ENCODE measurements at places on chromosomes 11 and 22. TPM values are rescaled to one million over a fixed set of nuclear protein-coding genes. Genes with fewer than 3 reads are reported as not detected.

DNA sequence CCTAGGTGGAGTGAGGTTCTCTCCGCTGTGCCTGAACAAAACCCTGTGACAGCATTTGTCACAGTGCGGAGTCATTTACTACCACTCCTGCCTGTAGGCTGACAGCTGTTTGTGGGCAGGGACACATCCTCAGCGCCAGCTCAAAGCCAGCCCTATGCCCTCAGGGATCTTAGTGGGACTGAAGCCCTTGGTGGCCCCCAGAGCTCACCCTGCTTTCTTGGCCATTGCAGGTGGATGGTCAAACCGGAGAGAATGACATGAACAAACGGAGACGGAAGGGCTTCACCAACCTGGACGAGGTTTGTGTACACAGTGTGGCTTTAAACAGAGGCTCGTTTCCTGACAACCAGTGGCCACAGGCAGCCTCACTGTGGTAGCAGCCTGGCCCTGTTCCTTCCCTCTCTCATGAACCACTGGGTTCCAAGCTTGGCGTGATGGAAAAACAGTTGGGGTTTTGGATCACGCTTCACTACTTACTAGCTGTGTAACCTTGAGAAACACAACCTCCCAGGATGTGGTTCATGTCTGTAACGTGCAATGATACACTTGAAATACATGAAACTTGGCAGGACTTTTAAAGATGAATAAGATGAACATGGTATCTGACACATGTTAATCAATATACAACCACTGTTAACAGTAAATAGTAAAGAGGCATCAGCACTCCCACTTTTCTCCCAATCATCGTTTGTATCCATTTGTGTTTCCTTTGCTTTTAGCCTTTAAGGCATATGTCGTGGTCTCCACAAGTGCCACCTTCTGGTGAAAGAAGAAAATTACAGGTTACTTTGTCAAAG, 125.8 kb downstream of the MICAL2 start:
- peaks cover 31% of the 10 kb centered on the region for H3K36me3 ChIP-seq
- H3K4me3 ChIP-seq: peak overlapping the region; percentile 66
- DNase-seq: peak; percentile 66
- peaks cover 23% of the 10 kb centered on the region for H3K4me1 ChIP-seq

DNA sequence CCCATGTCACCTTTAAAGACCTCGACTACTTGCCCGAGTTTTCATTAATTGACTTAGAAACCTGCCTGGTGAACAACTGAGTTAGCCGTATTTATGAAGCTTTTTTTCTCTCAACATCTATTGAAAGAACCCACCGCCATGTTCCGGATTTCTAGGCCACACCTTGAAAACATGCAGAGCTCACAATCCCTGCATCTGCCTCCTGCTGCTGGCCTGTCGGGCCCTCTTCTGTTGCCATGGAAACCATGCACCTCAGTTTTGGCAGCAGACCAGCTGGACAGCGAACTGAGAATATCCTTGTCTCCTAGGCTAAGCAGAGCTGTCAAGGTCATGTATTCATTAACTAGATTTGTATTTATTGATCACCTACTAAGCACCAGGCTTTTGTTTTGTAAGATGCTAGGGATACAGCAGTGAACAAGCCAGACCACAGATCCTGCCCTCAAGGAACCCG, 4.3 kb upstream of the PATZ1 start:
- no peak for DNase-seq
- peaks cover 2% of the 10 kb centered on the region for H3K27me3 ChIP-seq
- peaks cover 5% of the 10 kb centered on the region for H3K4me1 ChIP-seq
- no peak overlapping the region for H3K27ac ChIP-seq
- H3K36me3 ChIP-seq: no peaks in the 10 kb centered on the region
- no peak overlapping the region for H3K4me3 ChIP-seq

DNA sequence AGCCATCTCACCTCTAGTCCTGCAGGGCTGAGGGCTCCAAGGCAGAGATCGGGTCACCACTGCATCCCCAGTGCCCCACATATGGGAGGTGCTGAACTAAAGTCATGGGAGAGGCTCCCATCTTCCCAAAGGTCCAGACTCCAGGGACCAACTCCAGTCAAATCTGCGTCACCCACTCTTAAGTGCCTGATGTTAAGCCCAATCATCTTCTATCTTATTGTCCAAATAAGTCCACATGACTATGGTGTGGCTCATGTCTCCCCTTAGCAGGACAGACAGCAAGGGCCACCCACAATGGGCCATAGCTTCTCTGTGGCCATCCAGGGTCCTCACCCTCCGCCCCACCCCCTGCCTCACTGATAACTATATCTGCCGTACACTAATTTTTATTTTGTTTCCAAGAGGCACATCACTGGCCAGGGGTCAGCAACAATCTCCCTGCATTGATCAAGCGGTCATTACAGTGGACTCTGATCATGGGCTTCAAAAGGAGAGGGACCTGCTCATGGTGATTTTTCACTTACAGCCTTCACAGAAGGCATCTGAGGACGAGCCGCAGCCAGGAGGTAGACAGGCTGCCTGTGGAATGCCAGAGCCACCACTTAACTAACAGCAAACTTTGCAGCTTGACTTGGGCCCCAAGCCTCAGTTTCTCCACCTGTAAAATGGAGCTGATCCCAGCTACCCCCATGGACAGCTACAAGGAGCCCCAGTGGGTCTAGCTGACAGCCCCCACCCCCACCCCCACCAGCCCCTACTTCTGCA, 23.3 kb downstream of the MYH9 start:
- H3K4me3 ChIP-seq: peak overlapping the region; percentile 74
- H3K4me1 ChIP-seq: peaks cover 84% of the 10 kb centered on the region
- peak overlapping the region; percentile 88 for H3K27ac ChIP-seq
- DNase-seq: no peak
- H3K27me3 ChIP-seq: no peaks in the 10 kb centered on the region

- peak; percentile 37 for DNase-seq
- no peak overlapping the region for H3K27ac ChIP-seq
- H3K36me3 ChIP-seq: no peaks in the 10 kb centered on the region
- peaks cover 58% of the 10 kb centered on the region for H3K27me3 ChIP-seq
Measured at GRCh38 chr11:120564573-120565311, 53.2 kb downstream of the GRIK4 start.

DNA sequence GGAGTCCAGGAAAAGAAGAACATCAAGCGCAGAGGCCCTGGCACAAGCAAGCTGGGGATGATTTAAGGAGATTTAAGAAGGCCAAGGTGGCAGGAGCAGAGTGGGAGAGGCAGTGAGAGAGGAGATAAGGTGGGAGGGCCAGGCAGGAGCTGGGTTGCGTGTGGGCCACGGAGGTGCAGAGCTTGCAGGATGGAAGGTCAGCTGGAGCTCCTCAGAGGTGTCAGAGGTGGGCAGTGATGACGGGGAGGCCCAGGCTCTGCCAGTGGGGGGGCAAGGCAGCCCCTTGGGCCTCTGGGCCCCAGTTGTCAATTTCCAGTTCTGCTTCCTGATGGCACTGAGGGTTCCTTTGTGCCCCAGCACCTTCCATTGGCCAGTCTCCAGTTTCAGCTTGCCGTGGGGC, 6.5 kb downstream of the FRMD8 start:
- peak overlapping the region; percentile 52 for H3K27ac ChIP-seq
- peaks cover 17% of the 10 kb centered on the region for H3K36me3 ChIP-seq
- H3K4me3 ChIP-seq: no peak overlapping the region

DNA sequence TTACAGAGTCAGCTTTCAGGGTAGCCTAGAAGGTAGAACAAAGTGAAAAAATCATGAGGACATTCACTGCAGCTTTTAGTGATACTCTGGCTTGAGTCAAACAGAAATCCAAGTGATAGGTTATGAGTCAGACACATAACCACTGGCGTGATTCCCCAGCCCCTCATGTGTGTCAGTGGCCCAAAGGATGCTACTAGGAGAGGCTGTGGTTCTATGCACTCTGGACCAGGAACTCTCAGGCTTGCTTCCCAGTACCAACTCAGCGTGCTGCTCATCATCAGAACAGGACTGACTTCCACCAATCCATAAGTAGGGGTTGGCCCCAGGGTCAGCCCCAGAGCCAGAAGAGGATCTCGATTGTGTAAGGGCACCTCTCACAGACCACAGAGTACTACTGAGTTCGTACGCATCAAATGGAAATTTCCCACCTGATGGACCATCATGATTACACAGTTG, 116.8 kb downstream of the MED15 start:
- H3K36me3 ChIP-seq: no peaks in the 10 kb centered on the region
- H3K27ac ChIP-seq: no peak overlapping the region
- H3K27me3 ChIP-seq: peaks cover 12% of the 10 kb centered on the region
- DNase-seq: no peak
- no peak overlapping the region for H3K4me3 ChIP-seq

- no peaks in the 10 kb centered on the region for H3K36me3 ChIP-seq
- no peak for DNase-seq
- H3K4me1 ChIP-seq: no peaks in the 10 kb centered on the region
- H3K4me3 ChIP-seq: no peak overlapping the region
Measured at GRCh38 chr11:133480722-133481121, 51.6 kb downstream of the OPCML start.

DNA sequence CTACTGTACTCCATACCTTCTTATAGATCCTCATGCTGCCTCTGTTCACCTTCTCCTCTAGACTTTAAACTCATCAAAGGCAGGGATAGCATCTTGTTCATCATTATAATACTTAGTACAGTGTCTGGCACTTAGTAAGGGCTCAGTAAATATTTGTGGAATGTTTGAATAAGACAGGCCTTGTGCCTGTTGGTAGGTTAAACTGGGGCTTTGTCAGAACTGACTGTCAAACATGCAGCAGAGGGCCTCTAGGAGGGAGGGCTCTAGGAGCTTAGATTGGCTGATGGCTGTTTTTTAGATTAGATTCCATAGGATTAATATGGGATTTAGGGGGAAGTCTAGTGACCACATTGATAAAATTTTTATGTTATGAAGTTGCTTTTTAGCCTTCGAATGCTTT, 70.8 kb downstream of the RNF169 start:
- no peak overlapping the region for H3K4me3 ChIP-seq
- DNase-seq: no peak
- H3K4me1 ChIP-seq: peaks cover 11% of the 10 kb centered on the region
- H3K27ac ChIP-seq: no peak overlapping the region
- peaks cover 69% of the 10 kb centered on the region for H3K36me3 ChIP-seq

DNA sequence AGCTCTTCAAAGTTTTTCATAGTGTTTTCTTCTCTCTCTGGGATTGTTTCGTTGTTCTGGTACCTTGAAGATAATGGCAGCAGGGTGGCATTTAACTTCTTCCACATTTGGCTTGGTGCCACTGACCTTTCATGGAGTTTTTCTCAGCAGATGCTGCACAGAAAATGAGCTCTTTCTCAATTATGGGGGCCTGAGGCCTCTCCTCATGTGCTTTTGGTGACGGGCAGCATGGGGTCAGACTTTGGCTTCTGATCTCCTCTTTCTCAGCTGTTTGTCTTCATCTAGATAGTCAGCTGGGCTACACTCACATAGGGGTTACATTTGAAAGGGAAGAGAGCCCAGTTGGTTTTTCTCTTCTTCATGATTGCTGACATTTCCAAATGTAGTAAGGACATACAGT, 76.3 kb downstream of the FAT3 start:
- no peaks in the 10 kb centered on the region for H3K4me1 ChIP-seq
- no peak overlapping the region for H3K27ac ChIP-seq
- no peak overlapping the region for H3K4me3 ChIP-seq
- no peaks in the 10 kb centered on the region for H3K27me3 ChIP-seq
- no peaks in the 10 kb centered on the region for H3K36me3 ChIP-seq

GRCh38 chr11:18849406-18849805, 57.8 kb upstream of the PTPN5 start:
- H3K27me3 ChIP-seq: peaks cover 29% of the 10 kb centered on the region
- H3K4me1 ChIP-seq: no peaks in the 10 kb centered on the region
- no peak overlapping the region for H3K27ac ChIP-seq
- no peak for DNase-seq

GRCh38 chr22:20156611-20157429, 6.0 kb upstream of the CCDC188 start:
- H3K27ac ChIP-seq: peak overlapping the region; percentile 31
- H3K27me3 ChIP-seq: peaks cover 2% of the 10 kb centered on the region
- no peak overlapping the region for H3K4me3 ChIP-seq
- DNase-seq: peak; percentile 93

OR5J2 gene
- total RNA-seq: not detected

SLC22A6 gene
- total RNA-seq: not detected

ELMOD1 gene
- total RNA-seq: not detected

PICK1 gene
- 21.4 TPM for total RNA-seq

HPS5 gene
- total RNA-seq: 17.8 TPM

DGCR6 gene
- 2.9 TPM for total RNA-seq

DCDC1 gene
- total RNA-seq: not detected

UBQLN3 gene
- total RNA-seq: not detected

LRRN4CL gene
- 0.23 TPM for total RNA-seq

RTN4R gene
- total RNA-seq: 5.7 TPM

CRYBA4 gene
- total RNA-seq: not detected

PLAAT2 gene
- total RNA-seq: not detected

OR52B6 gene
- not detected for total RNA-seq

MEI1 gene
- 52.1 TPM for total RNA-seq

All from activated naive CD8-positive, alpha-beta T cell treated with anti-CD3 and anti-CD28 coated beads, Interleukin-2, amount 10 ng/mL, durations not matched to agents 7 days and 5 days (primary cell).